ENCODE measurements at places on chromosomes 5 and 9.

DNA sequence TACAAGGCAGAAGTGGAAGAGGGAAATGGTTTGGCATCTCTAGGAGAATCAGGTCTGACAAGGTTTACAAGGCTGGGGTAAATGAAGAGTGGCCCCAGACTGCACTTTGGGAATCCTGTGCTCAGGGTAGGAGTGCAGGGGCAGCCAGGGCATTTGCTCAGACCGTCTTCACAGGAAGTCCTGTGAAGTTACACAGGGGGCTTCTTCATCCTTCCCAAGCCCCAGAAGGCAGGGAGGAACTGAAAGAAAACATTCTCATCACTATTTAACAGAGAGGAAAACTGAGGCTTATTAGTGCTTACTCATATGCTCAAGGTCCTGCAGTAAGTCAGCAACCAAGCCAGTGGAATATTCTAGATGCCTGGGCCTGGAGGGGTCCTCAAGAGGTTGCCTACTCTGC is 80.7 kb downstream of the NRG2 start:
- DNase-seq = no peak

- no peak for DNase-seq
Observed at GRCh38 chr5:102216678-102217077, 79.4 kb downstream of the SLCO4C1 start.

DNA sequence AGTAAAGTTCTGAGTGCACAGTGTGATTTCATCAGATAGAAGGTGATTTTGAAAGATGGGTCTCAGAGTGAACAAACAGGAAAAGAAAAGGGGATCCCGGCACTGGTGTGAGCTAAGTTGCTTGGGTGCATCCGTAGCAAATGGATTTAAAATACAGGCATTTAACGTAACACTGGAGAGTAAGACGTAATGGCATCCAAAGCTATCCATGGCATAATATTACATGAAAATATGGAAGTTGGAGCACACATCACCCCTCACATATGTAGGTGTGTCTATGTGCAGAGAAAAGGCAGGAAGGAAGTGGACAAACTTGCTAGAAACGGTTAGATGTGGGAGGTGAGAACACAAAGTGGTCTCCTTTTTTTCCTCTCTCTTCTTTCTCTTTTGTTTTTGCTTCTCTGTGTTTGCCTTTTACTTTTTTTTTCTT is 38.2 kb upstream of the SEMA4D start:
- no peak for DNase-seq

DNA sequence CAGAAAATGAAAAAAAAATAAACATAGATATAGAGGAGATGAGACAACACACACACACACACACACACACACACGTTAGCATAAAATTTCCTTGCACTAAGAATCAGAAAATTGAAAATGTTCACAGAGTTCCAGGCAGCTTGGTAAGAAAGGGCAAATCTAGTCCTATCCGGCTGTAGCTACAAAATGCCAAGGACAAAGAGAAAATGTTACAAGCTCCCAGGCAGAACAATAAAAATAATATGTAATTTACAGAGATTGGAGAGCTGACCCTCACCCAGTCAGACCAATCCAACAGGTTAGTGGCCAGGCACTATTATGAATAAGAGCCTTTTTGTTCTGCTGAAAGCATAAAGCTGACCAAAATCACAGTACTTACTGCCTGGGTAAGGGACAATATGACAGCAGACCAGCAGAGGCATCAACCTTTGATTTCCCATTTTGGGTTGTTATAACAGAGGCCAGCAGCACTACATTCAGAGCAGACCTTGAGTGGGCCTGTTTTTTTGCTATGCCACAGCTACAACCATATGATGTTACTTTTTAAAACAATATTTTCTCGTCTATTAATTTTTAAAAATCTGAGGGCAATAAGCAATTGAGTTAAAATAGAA is 892.6 kb downstream of the TAF11L14 start:
- no peak for DNase-seq
